ENCODE measurements at places on chromosomes 2 and 18.

DNA sequence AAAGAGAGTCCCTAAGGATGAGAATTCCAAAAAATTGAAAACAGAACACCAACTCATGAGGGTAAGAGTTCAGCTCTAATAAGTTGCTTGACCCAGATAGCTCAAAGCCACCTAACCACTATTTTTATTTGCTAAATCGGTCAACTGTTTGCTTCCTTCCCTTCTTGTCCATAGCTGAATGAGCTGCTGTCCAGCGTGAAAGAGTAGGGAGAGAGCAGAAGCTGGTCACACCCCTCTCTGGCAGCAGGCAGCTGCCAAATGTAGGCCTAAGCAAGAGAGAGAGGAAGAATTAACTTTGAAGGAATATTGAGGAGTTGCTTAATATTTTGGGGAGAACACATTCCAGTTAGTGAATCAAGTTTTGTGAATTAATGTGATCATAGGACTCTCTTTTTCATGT is 25.9 kb downstream of the AQP4 start:
- no peak for DNase-seq

- no peak for DNase-seq
Measured at GRCh38 chr2:11839916-11840315, 93.5 kb downstream of the LPIN1 start.

DNA sequence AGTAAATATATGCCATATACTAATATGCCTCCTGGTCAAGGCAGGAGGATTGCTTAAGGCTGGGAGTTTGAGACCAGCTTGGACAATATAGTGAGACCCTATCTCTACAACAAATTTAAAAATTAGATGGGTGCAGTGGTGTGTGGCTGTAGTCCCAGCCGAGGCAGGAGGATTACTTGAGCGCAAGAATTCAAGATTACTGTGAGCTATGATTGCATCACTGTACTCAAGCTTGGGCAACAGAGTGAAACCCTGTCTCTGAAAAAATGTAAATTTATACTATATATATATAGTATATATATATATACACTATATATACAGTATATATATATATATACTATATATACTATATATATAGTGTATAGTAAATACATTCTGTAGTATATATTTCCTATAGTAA is 30.0 kb upstream of the NPC1 start:
- no peak for DNase-seq

GRCh38 chr2:83990636-83991035 is 468.4 kb downstream of the SUCLG1 start:
- no peak for DNase-seq

Measured in GM12865 (cell line).